ENCODE measurements at places on chromosomes 12 and 14.

GRCh38 chr12:106310687-106311086 is 8.2 kb downstream of the TCP11L2 start:
- no peak for DNase-seq

DNA sequence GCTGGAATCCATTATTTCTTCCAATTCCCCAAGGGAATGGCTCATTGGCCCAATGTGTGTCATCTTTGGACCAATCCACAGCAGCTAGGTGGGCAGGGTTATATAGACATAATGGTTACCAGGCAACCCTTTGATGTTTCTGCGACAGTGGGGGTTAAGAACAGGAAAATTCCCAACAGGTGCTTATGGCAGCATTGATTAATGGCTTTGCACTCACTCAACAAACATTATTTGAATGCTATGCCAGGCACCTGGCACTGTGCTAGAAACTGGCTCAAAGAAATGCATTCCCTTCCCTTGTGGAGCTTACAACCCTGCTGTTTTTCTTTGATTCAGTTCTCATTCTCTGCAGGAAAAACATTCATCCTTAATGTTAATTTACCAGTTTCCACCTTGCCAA is 1221.0 kb downstream of the AACS start:
- no peak for DNase-seq

DNA sequence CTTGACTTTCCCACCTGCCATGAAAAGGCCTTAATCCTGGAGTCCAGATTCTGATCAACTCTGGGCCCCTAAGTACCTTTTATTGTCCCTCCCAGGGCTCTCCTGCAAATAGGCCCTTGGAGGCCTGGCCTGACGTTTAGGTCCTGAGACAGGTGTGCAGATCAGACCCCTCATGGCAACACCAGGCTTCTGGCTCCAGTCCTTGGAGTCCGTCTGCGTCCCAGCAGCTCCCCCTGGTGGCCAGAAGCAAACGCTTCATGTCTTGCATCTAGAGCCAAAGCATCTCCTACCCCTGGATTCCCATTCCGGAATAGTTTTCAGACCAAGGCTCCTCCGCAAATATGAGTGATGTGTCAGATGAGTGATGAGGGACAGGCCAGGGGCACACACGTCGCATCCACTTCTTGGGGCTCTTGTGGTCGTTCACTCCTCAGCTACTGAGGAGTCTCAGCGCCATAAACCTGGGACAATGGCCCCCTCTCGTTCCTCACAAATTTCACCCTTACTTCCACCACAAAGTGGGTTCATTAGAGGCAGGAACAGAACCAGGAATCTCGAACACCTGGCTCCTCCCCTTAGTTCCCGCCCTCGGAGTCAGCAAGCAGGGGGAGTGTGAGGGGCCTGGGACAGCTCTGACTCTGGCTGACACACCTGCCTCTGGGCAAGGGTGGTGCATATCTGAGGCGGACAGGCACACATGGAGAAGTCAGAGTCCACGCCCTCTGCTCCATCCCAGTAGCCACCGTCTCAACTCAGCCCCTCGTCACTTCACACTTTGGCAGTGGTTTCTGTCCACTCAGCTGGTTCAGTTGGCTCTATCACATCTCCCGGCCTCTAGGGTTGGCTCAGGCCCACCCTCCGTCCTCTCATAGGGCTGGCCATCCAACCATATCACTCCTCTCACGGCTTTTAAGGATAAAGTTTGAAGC is 77.9 kb upstream of the PWP1 start:
- DNase-seq = peak; percentile 57

DNA sequence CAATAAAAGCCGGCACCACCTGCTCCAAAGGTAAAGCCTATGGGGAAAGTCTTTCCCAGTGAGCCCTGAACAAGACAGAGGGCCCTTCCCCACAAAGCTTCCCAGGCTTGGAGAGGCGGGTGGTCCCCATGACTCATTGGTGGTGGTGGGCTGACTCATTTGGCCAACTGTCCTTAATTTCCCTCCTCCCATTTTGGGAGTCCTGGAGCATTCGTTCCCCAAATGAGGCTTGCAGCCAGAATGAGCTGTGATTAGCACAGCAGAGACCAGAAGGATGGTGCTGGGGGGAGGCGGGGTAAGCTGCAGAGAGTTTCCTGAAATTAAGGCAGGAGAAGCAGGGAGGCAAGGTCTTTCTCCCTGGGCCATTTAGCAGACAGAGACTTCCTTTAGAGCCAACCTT is 241.7 kb downstream of the DPF3 start:
- no peak for DNase-seq

GRCh38 chr14:71595441-71595840 is 336.8 kb upstream of the RGS6 start:
- DNase-seq = no peak

DNA sequence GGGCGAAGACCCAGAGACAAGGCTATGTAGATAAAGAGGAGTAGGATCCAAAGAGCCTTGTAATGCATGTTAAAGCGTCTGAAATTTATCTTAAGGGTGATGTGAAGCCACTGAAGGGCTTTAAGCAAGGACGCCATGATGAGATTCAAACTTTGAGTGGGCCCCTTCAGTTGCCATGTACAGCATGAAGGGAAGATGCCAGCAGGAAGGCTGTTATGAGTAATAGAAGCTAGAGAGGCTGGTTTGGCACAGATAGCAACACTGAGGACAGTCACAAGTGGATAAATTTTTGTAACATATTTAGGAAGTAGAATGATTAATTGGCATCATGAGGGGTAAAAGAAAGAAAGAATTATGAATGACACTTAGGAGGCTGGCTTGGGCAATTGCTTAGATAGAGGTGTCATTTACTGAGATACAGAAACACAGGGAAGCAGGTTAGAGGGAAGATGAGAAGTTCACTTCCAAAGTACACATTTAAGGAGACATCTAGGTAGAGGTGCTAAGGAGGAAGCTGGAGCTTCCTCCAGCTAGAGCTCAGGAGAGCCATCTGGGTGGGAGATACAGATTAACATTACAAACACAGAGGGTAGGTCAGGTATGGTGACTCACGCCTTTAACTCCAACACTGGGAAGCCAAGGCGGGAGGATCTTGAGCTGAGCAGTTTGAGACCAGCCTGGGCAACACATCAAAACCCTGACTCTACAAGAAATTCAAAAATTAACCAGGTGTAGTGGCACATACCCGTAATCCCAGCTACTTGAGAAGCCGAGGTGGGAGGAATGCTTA is 13.7 kb downstream of the ATG2B start:
- DNase-seq = no peak

DNA sequence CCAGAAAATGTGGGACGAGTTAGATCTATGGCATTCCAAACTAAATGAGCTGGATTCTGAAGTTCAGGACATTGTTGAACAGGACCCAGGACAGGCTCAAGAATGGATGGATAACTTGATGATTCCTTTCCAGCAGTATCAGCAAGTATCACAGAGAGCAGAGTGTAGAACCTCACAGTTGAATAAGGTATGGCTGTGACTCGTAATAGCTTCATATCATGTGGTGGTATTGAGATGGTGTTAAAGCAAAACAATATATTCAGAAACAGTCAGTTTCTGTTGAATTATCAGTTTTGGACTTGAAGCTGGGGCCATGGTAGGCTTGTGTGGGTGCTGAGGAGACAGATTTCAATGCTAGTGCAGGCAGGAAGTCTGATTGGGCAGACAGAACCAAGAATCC is 213.7 kb downstream of the ESR2 start:
- DNase-seq = no peak

DNA sequence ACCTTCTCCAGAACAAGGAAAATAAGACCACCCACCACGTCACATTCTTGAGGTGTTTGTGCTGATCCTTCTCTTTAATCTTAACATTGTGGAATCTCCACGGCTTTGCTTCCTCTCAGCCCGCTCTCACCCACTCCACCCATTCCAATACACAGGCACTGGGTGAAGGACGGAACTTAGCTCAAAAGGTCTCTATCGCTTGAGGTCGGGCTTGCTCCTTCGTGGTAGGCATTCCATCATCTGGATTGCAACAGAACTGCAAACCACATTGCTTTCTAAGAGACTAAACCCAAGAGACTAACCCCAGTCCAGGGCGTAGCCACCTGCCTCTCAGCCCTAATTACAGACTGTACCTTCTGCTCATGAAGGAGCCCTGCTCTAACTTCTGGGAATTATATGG is 24.0 kb upstream of the MDM2 start:
- DNase-seq = no peak

DNA sequence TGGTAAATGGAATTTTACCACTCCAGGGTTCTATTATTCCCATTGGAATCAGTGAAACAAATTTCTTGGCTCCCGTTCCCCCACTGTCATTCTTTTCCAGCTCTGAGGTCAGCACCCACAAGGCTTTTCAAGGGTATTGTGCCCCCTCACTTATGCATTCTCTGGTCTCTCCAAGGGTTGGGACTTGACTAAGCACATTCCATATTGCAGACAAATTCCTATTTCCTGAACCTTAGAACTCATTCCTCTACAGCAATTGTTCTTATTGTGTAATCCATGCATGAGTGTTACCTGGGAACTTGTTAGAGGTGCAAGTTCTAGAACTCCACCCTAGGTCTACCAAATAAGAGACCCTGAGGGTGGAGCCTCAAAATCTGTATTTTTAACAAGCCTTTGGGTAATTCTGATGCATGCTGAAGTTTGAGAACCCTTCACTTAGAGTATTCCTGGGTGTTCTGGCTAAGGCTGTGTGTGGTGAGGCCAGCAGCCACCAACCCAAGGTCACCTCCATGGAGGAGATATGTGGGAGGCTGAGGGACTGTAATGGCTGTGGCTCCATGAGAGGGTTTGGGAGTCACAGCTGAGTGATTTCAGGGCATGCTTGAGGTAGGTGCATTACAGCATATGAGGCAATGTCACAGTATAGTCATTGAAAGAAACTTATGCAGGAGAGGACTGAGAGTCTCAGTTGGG is 150.9 kb downstream of the TTC6 start:
- DNase-seq = no peak
